ENCODE measurements at places on chromosomes 1 and 21. TPM values are rescaled to one million over a fixed set of nuclear protein-coding genes. Genes with fewer than 3 reads are reported as not detected.

GRCh38 chr1:186503190-186503589, 42.3 kb upstream of the PDC start:
- DNase-seq = no peak

The PTGFR gene
- 64.0 TPM for total RNA-seq

DNA sequence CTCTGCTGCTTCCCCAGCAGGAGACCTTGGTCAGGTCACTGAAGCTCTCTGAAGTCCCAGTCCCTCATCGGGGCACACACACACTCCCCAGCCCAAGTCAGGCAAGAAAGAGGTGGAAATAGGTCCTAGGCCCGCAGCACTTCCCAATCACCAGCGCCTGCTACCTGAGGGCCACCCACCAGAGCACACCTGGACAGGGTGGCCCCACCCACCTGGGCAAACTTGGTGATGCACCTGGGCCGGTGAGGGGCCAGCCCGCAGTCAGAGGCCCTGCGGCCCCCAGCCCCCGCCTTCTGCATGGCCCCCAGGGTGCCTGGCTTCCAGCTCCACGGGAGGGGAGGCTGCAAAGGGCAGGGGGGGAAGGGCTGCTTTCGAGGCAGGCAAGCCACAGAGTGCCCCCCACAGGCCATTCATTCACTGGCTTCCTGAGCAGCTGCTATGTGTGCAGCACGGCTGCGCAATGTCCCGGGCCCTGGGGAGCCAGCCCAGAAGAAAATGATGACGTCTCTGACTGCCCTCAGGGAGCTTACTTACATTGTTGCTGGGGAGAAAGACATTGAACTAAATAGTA, 4.7 kb downstream of the SH2D5 start:
- DNase-seq = no peak

DNA sequence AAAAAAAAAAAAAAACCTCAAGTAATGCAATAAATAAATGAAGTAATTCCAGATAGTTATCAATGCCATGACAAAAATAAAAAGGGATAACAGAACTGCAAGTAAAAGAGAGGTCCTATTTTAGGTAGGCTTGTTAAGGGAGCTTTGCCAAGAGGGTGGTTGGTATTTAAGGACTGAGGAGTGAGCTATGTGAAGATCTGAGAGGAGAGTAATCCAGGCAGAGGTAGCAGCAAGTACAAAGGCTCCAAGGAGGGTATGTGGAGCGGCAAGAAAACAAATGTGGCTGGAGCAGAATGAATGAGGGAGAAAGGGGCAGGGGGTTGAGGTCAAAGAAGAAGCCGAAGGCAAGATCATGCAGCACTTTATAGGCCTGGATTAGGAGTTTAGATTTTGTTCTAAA, 59.9 kb upstream of the CDC42BPA start:
- DNase-seq = no peak

The COL24A1 gene
- not detected for total RNA-seq

GRCh38 chr1:169217636-169218035, 111.1 kb downstream of the ATP1B1 start:
- DNase-seq = no peak

- DNase-seq = no peak
Observed at GRCh38 chr21:32710987-32711386, 16.8 kb downstream of the SYNJ1 start.

- no peak for DNase-seq
Observed at GRCh38 chr21:35005077-35005476, 44.0 kb downstream of the RUNX1 start.

GRCh38 chr1:154304664-154305337, 16.1 kb upstream of the AQP10 start:
- no peak for DNase-seq

DNA sequence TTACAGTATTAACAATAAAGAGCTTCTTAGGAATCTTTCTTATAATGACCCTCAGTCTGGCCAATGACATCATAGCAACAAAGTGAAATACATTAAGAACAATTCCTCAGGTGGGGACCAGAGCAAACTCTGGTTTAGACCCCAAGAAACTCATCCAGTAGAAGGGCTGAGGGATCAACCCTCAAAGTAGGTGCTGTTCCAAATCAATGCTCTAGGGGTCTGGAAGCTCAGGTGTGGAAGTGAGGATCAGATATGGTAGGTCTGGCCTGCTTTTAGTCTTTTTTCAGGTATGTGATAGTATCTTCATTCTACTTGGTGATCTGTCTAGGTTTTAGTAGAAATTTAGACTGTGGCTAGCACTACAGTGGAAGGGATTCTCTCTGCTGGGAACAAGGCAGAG, 291.7 kb downstream of the PDE4B start:
- no peak for DNase-seq

The ZBTB8A gene
- total RNA-seq = 42.2 TPM

The NBPF11 gene
- total RNA-seq = 11.8 TPM

DNA sequence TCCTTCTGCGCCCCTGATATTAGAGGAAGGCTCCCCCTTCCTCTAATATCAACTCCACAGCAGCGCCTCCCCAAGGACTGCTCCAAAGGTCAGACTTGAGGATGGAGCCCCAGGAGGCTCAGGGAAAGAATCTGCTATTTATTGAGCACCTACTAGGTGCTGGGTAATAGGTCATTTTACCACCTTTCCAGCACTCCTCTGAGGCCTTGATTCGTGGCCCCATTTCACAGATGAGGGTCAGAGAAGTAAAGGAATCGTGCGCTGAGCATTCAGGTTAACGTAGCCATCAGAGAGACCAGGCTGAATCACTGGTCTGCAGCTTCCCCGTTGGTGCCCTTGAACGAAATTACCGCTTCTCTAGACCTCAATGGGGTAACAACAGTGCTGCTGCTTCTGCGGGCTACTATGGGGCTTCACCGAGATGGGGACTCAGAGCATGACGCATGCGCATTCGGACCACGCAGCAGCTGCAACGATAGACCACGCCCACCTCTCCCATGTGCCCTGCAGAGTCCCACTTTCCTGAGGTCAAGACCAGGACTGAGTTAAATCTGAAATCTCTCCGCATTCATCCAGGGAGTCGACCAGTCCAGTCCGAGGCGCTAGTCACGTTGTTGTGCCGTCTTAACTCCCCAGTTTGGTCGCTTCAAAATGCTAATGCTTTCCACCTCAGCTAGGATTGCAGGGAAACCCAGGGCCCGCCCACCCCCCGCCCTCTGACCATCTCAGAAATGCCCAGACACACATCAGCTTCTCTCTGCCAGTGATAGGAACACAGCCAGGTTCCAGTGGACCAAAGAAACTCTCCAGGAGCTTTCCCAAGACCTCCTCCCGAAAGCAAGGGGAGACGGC, 12.9 kb downstream of the CAMK2N1 start:
- peak; percentile 57 for DNase-seq

The PEX11B gene
- 26.1 TPM for total RNA-seq

The FCGR1A gene
- 1.6 TPM for total RNA-seq

The LAMTOR2 gene
- 53.2 TPM for total RNA-seq

DNA sequence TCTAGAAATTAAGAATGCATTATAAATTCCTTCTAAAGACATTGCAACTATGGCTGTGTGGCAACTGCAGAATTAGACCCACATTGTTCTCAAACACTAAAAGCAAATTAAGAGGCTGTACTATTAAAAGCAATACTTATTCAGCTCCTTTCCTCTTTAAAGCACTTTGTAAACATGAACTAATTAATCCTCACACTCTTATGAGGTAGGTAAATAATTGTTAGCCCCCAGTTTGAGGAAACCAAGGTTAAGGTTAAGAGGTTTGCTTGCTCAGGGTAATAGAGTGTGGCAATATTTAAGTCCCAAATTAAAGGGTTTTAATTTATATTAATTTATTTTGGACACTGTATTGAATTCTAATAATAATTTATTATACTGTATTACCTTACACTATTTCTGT, 553.8 kb downstream of the LRRIQ3 start:
- no peak for DNase-seq

- no peak for DNase-seq
Observed at GRCh38 chr1:8693107-8693506, 124.3 kb downstream of the RERE start.

The COL11A1 gene
- 0.76 TPM for total RNA-seq

- DNase-seq = no peak
Observed at GRCh38 chr21:42022091-42022430, 11.9 kb upstream of the ZBTB21 start.

DNA sequence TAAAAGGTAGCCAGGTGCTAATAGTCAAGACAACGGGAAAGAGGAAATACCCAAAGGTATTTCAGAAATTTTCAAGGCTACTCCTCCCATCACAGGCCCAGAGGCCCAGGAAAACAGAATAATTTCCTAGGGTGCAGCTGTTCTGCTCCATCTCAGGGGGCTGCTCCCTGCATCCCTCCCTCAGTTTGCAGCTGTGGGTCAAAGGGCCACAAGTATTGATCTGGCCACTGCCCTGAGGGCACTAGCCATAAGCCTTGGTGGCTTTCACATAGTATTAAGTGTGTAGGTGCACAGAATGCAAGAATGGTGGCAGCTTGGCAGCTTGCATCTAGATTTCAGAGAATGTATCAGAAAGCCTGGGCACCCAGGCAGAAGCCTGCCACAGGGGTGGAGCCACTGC, 179.5 kb downstream of the TTLL7 start:
- DNase-seq = no peak

The ATP5PF gene
- 80.3 TPM for total RNA-seq

DNA sequence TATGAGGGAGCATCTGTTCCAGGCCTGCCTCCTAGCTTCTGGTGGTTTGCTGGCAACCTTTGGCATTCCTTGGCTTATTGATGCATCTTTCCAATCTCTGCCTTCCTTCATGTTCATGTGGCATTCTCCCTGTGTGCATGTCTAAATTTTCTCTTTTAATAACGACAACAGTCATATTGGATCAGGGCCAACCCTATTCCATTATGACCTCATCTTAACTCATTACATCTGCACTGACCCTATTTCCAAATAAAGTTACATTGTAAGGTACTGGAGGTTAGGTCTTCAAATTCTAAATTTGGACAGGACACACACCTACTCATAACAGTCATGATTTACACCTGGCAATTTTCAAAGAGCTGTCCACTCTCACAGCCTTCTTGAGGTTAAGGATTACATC, 117.2 kb upstream of the FGGY start:
- no peak for DNase-seq

- DNase-seq = no peak
Observed at GRCh38 chr1:186683652-186684410, 3.6 kb upstream of the PTGS2 start.

The DCST1 gene
- not detected for total RNA-seq

The SPRR2F gene
- total RNA-seq = not detected

GRCh38 chr1:191609305-191609704, 549.0 kb upstream of the RGS18 start:
- no peak for DNase-seq

GRCh38 chr1:35808450-35809113, 766 bp downstream of the AGO4 start:
- DNase-seq = peak; percentile 22

DNA sequence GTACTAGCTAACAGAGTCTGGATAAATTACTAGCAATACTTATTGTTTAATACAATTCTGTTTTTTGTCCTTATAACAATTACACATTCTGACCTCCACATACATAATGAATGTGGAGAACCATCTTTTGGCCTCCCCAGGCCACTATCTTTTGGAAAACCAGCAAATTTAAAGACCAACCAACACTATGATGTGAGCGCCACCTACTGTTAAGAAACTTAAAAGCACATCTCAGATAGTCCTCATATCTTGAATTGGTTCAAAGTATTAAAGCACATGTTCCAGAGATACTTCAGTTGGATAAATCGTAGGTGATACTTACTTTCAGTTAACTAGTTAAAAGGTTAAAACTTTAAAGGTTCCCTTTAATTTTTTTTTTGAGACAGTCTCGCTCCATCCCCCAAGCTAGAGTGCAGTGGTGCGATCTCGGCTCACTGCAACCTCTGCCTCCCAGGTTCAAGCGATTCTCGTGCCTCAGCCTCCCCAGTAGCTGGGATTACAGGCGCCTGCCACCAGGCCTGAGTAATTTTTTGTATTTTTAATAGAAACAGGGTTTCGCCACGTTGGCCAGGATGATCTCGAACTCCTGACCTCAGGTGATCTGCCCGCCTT, 29.3 kb upstream of the USP1 start:
- no peak for DNase-seq

- DNase-seq = no peak
Observed at GRCh38 chr1:183956559-183957188, 80.9 kb downstream of the COLGALT2 start.

- DNase-seq = no peak
Observed at GRCh38 chr1:115233598-115233997, 104.5 kb downstream of the NGF start.

The ASCL5 gene
- not detected for total RNA-seq

The BCL2L15 gene
- 1.4 TPM for total RNA-seq
